NCI-H69 (cell line): ENCODE measurements at places on chromosomes 13 and 19.
A peak's percentile ranks its signal among the peaks of the same experiment; 100 is the strongest.

GRCh38 chr13:45773236-45773635, 71.1 kb downstream of the CBY2 start:
- no peak for DNase-seq

GRCh38 chr13:46726347-46726746, 70.6 kb downstream of the ESD start:
- DNase-seq = no peak

DNA sequence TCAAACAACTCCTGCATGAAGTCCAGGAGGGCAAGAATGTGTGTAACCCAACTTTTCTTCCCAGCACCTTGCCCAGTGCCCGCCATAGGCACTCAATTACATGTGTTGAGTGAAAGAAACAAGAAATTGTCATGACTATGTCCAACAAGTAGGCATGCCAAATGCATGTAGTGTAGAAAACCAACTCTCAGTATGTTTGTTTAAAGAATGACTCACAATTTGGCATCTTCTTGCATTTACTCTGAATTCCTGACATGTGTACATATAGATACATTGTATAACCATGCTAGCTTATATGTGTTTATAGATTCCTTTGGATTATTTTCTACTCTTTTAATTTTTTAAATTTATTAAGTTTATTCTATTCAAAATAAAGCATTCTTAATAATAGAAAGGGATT, 305.0 kb downstream of the EFNB2 start:
- peak; percentile 5 for DNase-seq

DNA sequence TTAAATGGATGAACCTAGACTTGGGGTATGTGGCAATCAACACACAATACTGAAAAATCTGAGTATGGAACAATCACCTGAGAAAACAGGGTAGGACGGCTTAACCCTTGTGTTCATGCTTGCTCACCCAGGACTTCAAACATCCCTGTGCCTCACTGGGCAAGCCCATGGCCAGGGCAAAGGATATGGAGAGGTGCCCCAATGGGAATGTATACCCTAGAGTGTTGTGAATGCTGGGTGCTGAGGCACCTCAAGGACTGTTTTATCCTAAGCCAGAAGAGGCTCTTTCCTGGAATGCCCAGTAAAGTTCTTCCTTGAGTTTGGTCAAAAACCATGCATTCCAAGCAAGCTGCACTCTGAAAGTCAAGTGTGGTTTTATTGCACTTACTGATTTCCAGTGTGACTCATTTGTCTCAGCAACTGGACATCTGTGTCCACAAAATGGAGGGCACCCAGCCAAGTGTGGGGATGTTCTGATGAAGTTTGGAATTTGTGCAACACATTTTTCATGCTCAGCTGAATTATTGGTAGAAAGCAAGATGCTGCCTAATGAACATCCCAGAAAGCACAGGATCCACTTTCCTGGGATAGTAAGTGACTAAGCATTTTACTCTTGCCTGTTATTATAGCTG, 531.3 kb downstream of the RFC3 start:
- peak; percentile 2 for DNase-seq

- DNase-seq = no peak
These were observed 37.1 kb downstream of the MYO9B start for GRCh38 chr19:17112700-17113099.

GRCh38 chr13:102555914-102556553, 40.8 kb upstream of the TPP2 start:
- peak; percentile 89 for DNase-seq

DNA sequence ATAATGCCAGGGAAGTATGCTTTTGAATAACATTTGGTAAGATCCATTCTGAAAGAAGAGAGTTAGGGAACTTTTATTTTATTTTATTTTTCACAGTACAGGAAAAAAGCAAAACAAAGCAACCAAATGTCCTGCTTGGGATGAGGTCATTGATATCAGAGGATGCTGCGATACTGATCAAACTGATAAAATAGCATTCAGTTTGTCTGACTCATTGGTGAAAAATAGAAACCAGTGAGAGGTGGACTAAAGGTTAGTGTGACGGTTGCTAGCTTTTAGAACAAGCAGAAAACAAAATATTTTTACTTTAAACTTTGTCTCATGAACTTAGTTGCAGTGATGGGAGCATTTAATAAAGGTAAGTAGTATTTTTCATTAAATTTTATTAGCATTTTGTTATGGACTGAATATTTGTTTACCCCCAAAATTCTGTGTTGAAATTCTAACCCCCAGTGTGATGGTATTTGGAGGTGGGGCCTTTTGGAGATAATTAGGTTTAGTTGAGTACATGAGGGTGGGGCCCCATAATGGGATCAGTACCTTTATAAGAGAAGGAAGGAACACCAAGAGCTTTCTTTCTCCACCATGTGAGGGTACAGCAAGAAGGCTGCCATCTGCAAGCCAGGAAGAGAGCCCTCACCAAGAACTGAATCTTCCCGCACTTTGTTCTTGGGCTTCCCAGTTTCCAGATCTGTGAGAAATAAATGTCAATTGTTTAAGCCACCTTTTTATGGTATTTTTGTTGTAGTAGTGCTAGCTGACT, 37.3 kb downstream of the ITGBL1 start:
- no peak for DNase-seq

DNA sequence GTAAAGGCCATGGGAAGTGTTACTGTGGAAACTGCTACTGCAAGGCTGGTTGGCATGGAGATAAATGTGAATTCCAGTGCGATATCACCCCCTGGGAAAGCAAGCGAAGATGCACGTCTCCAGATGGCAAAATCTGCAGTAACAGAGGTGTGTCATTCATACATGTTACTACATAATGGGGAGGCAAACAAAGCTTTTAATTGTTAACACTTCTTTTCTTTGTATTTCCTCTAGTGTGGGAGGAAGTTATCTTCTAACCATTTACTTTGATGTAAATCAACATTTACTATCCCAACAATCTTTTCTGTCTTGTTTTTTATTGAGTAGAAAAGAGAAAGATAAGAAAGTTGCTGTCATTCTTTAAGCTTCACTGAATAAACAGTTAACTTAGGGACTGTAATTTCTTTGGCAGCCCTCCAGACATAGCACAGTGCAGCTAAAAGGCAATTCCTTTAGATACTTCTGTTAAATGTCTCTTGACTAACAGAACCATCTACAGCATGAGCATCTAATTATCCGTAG, 126.9 kb downstream of the ITGBL1 start:
- peak; percentile 93 for DNase-seq

DNA sequence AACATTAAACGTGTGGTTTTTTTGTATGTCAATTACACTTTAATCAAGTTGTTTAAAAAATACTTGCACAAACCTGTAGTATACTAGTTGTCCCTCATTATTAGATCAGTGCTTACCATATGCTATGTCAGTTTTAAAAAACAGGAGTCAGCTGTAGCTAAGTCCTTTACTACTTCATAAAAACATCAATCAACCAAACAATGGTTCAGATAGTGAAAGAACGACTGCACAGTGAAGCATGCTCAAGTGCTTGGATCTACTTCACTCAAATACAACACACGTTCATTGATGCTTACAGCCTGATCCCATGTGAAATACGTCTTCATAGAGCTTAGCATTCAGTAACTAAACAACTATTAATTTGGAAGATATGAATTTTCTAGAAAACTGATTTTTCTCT, 225.0 kb downstream of the FGF14 start:
- DNase-seq = peak; percentile 64

DNA sequence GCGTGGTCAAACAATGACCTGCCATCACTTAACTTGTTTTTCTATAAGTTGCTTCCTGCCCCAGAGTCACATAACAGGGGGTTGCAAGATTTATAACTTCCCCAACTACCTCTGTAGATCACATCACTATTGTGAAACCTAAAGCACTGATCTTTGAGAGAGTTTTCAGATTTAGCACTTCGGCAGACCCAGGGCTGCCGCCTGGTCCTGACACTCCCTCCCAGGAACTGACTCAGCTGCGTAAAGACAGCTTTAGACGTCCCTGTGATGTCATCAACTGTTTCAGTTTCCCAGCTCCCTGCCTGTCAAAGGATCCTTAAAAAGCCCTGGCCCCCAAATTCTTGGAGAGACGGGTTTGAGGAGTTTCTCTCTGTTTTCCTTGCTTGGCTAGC, 33.3 kb downstream of the IGFL2 start:
- DNase-seq = no peak

DNA sequence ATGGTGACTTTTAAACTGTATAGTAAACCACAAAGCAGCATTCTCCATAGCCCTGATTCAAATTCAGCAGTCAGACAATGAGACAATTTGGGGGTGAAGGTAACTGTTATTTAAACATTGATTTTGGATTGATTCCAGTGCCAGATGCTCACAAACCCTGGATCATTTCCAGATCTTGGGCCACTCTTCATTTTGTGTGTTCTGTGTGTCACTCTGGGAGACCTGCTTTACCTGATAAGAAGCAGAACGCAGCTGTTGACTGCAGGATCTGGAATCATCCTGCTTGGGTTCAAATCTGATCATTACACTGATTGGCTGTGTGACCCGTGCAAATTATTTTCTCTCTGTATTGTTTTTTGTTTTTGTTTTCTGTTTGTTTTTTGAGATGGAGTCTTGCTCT, 4.0 kb upstream of the PCDH8 start:
- DNase-seq = peak; percentile 93

GRCh38 chr13:46235286-46235685, 23.6 kb downstream of the LRRC63 start:
- DNase-seq = no peak

DNA sequence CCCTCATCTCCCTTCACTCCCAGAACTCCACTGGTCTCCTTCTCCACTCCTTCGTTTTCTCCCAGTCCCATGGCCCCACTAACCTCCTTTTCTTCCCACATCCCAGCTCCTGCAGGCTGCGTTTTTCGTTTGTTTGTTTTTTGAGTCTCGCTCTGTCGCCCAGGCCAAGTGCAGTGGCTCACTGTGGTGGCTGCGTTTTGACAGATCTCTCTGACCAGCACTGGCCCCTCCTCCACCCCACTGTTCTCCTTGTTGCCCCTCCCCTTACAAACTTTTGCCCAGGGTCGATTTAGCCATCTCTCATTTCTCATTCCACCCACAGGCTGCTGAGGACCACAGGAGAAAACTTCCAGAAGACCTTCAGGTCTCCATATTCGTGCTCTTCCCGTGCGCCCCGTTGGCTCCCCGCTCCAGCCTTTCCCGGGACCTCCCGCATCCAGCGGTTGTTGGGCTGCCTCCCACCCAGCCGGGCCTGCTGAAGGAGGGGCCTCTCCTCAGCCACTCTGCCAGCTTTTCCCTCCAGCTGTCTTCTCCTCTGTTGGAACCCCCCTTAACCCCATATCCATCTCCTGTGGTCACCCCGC, 40.6 kb upstream of the GJB6 start:
- no peak for DNase-seq

- DNase-seq = no peak
These were observed 34.6 kb downstream of the CEBPA start for GRCh38 chr19:33267706-33268105.

GRCh38 chr13:113669231-113669754, 2.3 kb downstream of the GRK1 start:
- no peak for DNase-seq

GRCh38 chr19:12997967-12998940, 3.0 kb downstream of the NFIX start:
- DNase-seq = no peak

GRCh38 chr19:45144431-45145269, 16.1 kb downstream of the NKPD1 start:
- no peak for DNase-seq

DNA sequence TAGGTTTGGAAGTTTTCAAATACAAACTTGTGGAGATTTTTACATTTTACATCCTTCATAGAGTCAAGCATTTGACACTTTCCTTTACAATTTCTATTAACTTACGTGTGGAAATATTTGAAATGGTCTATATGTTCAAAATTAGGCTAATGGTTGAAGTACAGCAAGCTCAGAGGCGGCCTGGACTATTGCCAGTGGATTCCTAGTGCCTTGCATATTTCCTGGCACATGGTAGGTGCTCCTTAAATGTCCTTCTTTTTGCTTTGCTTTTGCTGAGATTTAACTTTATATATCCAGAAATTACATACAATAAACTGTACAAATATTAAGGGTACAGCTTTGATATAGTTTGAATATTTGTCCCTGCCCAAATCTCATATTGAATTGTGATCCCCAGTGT, 93.9 kb downstream of the UBL3 start:
- DNase-seq = no peak

DNA sequence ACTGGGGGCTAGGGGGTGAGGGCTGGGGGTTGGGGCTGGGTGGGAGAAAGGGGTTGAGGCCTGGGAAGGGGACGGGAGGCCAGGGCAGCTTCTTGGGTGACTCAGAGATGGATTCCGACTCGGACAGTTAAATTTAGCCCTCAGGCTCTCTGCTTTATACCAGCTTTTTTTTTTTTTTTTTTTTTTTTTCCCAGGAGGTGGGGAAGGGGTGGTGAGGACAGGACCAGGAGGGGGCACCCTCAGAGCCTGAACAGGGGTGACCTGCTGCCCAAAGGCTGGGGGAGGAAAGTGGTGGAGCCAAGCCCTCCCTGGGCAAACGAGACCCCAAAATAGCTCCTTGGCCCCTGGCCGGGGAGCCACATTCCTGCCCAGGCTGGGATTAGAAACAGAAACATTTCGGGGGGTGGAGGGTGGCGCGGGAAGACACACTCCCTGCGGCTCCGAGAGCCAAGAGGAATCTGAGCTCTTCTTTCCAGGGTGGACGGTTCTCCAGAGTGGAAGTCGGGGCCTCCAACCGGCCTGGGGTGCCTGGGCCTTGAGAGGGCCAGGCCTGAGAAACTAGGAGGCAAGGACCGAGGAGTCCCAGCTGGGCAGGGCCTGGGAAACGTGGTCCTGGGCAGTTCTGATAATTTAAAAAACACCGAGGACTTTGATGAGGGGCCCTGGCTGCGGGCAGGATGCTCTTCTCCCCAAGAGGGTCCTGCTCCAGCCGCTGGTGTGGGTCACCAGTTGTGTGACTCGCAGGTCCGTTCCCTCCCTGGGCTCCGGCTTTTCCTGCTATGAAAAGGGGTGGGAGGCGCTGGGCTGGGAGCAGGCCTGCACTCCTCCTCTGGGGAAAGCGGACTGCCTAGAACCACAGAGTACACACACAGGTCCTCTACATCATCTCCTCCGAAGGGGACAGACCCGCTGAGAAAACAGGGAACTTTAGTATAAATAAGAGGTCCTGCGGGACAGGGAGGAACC, 813 bp upstream of the DMPK start:
- DNase-seq = peak; percentile 37

GRCh38 chr19:38838986-38839761, 7.6 kb upstream of the ECH1 start:
- DNase-seq = no peak

DNA sequence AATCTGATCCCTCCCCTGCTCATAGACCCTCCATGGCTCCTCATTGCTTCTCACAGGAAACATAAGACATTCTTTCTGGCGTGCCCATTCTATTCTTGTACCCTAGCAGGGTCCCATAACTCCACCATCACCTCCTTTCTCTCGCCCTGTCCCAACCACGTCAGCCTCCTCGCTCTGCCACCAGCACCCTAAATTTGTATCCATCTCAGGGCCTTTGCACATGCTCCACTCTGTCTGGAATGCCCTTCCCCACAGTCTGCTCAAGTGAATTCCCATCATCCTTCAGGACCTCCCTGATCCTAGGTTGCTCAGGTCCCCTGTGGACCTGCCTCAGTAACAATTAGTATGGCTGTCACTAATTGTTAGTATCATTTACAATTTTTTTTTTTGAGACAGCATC, 10.5 kb downstream of the B3GNT3 start:
- DNase-seq = no peak
